ENCODE measurements at places on chromosomes 1 and 21. TPM values are rescaled to one million over a fixed set of nuclear protein-coding genes. Genes with fewer than 3 reads are reported as not detected.

DNA sequence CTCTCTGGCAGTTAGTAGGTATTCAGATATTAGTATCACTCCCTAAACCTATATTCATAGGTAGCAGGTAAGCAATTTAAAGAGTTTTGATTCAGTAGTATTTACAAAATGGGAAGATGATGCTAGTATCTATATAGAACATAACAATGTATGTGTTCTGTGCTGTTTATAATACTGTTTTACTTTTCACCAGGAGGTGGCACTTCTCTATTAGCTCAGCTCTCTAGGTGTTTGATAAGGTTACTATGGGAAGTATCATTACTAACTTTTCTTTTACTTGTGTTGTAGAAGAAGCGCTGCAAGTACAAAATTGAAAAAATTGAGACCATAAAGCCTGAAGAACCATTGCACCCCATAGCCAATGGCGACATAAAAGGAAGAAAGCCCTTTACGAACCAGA is 49.4 kb upstream of the FASLG start:
- peaks cover 22% of the 10 kb centered on the region for H3K36me3 ChIP-seq
- no peak overlapping the region for H3K4me3 ChIP-seq
- peaks cover 34% of the 10 kb centered on the region for H3K4me1 ChIP-seq
- no peak for DNase-seq

Gene BSND
- not detected for total RNA-seq

- no peaks in the 10 kb centered on the region for H3K4me1 ChIP-seq
- H3K4me3 ChIP-seq: no peak within 1 kb of the TSS
- H3K27me3 ChIP-seq: peaks cover 41% of the 10 kb centered on the region
These were observed at the start of gene KRTAP10-8 for GRCh38 chr21:44612029-44612486. KRTAP10-8 (plus strand) TSS chr21:44612079; CDS start chr21:44612101, 22 bp downstream.

DNA sequence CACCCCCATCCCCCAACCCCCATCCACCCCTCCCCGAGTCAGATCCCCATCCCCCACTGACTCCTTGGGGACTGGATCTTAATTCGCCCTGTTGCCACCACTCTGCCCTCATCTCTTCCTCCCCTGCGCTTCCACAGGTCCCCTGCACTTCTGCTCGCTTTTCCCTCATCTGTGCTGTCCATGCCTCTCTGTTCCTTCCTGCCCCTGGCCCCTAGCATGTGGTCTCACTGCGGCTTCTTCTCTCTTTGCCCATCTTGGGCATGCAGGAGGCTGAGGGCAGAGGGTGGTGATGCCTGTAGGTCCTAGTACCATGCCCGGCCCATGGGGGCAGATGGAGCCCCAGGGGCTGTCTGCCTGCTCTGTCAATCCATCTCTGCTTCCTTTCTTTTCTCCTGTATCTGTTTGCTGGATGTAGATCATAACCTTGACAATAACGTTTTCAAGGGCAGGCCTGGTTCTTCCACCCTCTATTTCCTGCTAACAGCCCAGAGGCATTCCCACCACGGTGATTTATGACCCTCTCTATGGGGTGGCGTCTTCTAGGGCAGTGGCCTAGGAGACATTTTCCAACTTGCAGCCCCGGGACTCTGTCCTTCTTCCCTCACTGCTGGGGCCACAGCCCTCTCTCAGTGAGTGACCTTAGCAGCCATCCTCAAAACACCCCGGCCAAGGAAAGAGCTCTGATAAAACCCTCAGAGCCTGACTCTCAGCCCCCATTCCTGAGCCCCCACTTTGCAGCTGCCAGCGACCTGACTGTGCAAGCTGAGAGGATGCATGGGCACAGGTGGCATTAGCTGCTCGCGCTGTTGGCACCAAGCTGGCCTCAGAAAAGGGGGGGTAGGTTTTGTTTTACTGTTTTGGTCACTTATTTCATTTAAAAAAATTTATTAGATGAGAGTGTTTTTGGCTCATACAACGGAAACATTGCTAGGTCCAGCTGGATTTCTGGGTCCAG is 33.9 kb downstream of the TMEM51 start:
- peaks cover 77% of the 10 kb centered on the region for H3K4me1 ChIP-seq
- no peak for DNase-seq
- H3K4me3 ChIP-seq: peak overlapping the region; percentile 1

GRCh38 chr1:185864889-185865517 is 130.8 kb downstream of the HMCN1 start:
- H3K27ac ChIP-seq: no peak overlapping the region
- no peaks in the 10 kb centered on the region for H3K27me3 ChIP-seq
- H3K4me3 ChIP-seq: no peak overlapping the region
- H3K4me1 ChIP-seq: no peaks in the 10 kb centered on the region
- no peaks in the 10 kb centered on the region for H3K36me3 ChIP-seq

Gene DCST2
- 1.4 TPM for total RNA-seq

Gene ELAVL4
- total RNA-seq: not detected

DNA sequence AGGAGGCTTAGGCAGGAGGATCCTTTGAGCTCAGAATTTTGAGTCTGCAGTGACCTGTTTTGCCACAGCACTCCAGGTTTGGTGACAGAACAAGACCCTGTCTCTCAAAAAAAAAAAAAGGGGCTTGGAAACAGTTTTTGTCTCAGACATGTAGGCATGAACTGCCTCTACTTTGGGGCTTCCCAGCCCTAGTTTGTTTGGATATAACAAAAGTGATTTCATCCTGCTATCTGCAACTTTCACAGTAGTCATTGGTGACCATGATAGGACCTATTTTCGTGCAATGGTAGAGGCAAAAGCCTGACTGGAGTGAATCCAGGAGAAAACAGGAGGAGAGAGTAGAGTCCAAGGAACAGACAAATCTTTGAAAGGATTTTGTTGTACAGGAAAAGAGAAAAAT is 20.3 kb upstream of the EVI5 start:
- DNase-seq: no peak
- H3K27ac ChIP-seq: peak overlapping the region; percentile 87
- H3K4me3 ChIP-seq: no peak overlapping the region
- peaks cover 45% of the 10 kb centered on the region for H3K4me1 ChIP-seq

Gene MCOLN2
- 12.6 TPM for total RNA-seq
